MG63 (cell line): ENCODE measurements at places on chromosomes 11 and 22. TPM values are rescaled to one million over a fixed set of nuclear protein-coding genes. Genes with fewer than 3 reads are reported as not detected.
A peak's percentile ranks its signal among the peaks of the same experiment; 100 is the strongest.

Gene MRGPRX3
- total RNA-seq: not detected in 2 replicates

- peak; percentile 27 for DNase-seq
Measured at GRCh38 chr11:114082415-114082748, 22.9 kb downstream of the ZBTB16 start.

GRCh38 chr11:9039198-9039597 is 35.4 kb upstream of the NRIP3 start:
- DNase-seq: no peak

DNA sequence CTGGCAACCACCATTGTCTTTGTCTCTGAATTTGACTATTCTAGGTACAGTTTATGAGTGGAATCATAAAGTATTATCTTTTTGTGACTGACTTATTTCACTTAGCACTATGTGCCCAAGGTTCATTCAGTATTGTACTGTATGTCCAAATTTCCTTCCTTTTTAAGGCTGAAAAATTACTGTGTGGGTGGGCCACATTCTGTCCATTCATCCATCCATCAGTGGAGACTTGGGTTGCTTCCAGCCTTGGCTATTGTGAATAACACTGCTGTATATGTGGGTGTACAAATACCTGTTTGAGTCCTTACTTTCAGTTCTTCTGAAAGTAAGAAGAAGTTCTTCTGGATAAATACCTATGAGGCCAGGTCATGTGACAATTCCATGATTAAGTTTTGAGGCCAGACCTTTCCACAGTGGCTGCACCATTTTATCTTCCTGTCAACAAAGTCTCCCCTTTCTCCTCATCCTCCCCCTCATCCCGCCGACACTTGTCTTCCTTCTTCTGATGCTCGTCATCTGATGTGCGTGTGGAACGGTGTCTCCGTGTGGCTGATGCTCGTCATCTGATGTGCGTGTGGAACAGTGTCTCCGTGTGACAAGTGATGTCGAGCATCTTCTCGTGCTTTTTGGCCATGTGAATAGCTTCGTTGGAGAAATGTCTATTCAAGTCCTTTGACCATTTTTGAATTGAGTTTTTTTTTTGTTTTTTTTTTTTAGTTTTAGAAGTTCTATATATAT is 49.5 kb downstream of the SBF1 start:
- no peak for DNase-seq

DNA sequence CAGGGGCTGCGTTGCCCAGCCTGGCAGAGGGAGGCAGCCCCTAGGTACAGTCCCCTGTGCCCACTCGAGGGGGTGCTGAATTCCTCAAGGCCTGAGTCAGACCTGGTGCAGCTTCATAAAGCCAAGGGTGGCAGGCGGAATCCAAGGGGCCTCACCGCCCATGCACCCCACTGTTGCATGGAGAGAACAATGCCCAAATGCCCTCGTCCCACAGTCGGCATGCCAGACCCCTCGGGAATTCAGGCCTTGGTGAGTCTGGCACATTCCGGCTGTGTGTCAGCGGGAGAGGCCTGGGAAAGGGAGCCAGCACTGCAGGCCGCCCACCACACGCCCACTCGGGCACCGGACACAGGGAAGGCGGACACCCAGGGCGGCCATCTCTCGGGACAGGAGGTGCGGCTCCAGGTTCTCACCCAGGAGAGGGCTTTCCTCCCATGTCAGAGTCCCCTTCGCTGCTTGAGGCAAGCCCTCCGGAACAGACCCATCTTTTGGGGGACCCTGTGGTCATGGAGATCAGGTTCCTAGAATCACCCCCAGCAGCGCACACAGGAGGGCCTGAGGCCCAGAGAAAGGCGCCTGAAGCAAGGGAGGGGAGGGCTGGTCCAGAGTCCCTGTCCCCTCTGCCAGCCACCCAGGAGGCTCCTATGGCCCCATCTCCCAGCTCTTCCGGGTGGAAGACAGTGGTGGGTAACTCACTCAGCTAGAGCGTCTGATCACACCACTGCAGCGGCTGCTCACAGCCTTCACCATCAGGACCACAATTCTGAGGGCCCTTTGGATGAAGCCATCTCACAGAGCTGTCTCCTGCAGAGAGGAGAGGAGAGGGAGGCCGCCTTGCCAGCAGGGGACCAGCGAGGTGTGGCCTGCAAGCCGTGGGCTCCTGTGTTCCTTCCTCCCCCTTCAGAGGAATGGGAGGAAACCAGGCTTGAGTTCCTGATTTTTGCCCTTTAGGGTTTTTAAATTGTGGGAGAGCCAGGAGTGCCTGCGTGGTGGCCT is 31.6 kb upstream of the KCNQ1OT1 start:
- DNase-seq: no peak

GRCh38 chr11:128686021-128686741 is 7.7 kb upstream of the FLI1 start:
- no peak for DNase-seq

- no peak for DNase-seq
Measured at GRCh38 chr11:83502041-83502440, 215.9 kb upstream of the CCDC90B start.

DNA sequence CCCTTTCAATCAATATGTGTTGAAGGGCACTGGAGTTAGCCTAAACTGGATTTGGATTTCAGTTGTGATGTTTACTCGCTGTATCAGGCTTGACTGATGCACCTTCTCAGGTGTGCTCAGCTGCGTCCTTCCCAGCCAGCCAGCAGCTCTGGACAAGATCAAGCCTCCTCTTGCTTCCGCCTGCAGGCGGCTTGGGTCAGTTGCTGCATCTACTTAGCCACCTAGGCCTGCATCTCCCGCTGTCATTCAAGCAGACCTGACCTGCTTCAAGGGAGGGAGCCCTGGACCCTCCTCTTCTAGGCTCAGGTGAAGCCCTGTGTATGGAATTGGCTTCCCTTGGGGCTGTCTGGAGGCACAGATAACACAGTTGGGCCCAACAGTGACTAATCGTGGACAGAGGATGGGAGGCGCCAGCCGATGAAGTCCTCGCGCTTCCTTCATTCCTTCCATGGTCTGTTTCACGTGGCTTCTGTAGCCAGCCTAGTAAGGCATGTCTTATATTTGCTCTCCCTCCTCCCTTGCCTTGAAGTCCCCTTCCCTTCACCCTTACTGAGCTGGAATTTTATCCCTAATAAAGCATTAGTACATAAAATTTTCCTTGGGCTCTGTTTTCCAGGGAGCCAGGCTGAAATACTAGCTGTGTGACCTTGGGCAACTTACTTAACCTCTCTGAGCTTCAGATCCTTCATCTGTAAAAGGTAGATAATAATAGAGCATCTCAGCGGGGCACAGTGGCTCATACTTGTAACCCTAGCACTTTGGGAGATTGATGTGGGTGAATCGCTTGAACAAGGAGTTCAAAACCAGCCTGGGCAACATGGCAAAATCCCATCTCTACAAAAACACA is 2.1 kb upstream of the LHFPL7 start:
- DNase-seq: no peak

GRCh38 chr11:36186340-36187175 is 102.7 kb downstream of the COMMD9 start:
- peak; percentile 40 for DNase-seq

- no peak for DNase-seq
Measured at GRCh38 chr11:125223901-125224361, 59.4 kb downstream of the PKNOX2 start.

DNA sequence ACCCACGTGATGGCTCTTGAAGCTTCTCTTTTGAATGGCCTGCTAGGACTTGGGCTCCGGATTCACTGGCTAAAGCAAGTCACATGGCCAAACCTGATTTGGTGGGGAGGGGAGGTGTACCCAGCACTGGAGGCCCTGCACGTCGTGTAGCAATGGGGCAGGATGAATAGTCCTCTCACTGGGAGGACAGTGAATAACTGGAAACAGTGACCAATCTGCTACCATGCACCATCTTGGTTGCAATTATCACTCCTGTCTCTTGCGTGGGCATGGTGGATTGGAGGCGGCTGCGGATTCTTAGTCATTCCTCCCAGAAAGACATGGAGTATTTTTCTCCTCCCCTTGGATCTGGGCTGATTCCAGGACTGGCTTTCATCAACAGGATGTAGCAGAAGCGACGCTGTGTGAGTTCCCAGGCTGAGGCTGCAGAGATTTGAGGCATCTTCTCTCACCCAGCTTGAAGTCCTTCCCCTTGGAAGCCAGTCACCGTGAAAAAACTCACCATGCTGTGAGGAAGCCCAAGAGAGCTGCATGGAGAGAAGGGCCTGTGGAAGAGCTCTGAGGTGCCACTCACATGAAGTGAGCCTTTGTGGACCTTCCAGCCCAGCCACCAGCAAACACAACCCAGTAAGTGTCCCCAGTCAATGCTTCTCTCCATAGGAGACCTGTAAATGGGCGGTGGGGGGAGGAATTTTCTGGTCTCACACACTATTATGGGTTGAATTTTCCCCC is 70.4 kb downstream of the IGLL1 start:
- no peak for DNase-seq

- DNase-seq: no peak
Measured at GRCh38 chr11:113114705-113115027, 153.4 kb downstream of the NCAM1 start.
